ENCODE measurements at places on chromosomes 13 and 19. TPM values are rescaled to one million over a fixed set of nuclear protein-coding genes. Genes with fewer than 3 reads are reported as not detected.

The EXOSC5 gene
- polyA plus RNA-seq: 17.4 TPM

The PGLYRP1 gene
- polyA plus RNA-seq: 0.67 TPM

The ZNF471 gene
- 13.1 TPM for polyA plus RNA-seq

The ZNF649 gene
- 33.0 TPM for polyA plus RNA-seq

The C19orf38 gene
- polyA plus RNA-seq: 1.7 TPM

The DNAJB1 gene
- 119 TPM for polyA plus RNA-seq

The NPAS1 gene
- polyA plus RNA-seq: 1.6 TPM

Data from right renal cortex interstitium (tissue), 3 donors.